ENCODE measurements at places on chromosomes 16 and 17.

- DNase-seq: no peak
Measured at GRCh38 chr16:86894925-86895324, 316.6 kb downstream of the FOXL1 start.

GRCh38 chr17:71422968-71423367, 697.9 kb upstream of the SOX9 start:
- no peak for DNase-seq

GRCh38 chr17:63634816-63635215, 12.6 kb downstream of the MAP3K3 start:
- DNase-seq: no peak

- no peak for DNase-seq
Measured at GRCh38 chr16:66300501-66300900, 66.0 kb upstream of the CDH5 start.

GRCh38 chr16:89154390-89155183, 17.0 kb upstream of the CDH15 start:
- no peak for DNase-seq

DNA sequence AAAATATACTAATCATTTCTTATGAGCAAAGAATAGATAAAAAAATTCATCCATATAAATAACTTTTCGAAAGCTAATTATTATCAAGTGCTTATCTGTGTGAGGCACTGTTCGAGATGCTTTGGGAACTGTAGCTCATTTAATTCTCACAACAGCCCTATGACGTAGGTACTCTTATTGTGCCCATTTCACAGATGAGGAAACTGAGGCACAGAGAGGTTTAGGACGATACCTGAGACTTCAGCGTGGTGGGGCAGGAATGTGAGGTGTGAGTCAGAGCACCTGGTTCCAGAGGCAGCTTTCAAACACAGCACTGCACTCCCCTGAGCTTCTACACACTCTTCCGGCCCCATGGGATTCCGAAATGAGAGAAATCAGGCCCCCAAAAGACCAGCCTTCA, 185.8 kb upstream of the HSBP1 start:
- no peak for DNase-seq

DNA sequence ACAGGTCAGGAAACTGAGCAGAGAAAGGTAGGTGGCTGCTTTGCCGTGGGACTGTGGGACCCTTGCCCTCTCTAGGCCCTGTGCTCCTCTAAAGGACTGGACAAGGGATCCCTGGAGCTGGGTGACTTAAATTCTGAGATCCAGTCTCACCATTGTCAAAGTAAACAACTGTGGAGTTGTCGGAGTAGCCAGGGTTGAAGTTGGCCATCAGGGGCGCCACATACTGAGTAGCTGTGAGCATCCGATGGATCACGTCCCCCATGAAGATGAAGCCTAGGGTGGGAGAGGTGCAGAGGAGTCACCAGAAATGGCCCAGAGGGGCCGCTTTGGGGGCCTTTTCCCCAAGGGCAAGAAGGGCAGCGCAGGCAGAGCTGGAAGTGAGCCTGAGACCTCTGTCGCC, 43.5 kb downstream of the PLXDC1 start:
- no peak for DNase-seq

GRCh38 chr17:59812139-59812538, 80.6 kb downstream of the TUBD1 start:
- no peak for DNase-seq

GRCh38 chr16:606656-607307, 16.9 kb downstream of the RAB40C start:
- no peak for DNase-seq

DNA sequence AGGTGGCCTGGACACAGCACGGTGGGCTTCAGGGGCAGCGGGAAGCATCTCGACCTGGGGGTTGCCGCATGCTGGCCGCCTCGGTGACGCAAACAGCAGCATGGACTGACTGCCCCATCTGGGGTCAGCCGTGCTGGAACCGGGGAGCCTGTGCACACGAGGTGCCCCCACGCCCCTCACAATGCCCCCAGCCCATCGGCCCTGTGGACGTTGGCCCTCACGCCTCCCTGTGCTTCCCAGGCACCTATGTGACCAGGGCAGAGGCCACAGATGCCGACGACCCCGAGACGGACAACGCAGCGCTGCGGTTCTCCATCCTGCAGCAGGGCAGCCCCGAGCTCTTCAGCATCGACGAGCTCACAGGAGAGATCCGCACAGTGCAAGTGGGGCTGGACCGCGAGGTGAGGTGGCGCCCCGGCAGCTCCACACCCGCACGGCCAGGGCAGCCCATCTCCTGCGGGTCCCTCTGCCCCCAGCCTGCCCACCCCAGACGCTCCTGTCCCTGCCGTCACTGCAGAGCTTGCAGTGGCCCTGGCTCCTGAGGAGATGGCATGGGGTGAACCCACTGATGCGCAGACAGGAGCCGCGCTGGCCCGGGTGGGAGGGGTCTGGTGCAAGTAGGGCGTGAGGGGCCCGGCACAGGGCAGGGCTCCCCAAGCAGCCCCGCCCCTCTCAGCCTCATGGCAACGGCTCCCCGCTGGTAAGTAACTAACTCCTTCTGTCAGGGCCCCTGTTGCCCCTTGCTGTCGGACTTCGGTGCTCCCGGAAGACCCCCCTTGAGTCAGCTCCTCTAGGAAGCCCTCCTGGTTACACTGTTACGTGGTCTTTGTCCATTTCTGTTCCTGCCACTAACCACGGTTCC, 13.6 kb downstream of the CDH15 start:
- no peak for DNase-seq

GRCh38 chr16:79407005-79407404, 193.5 kb downstream of the MAF start:
- DNase-seq: no peak

DNA sequence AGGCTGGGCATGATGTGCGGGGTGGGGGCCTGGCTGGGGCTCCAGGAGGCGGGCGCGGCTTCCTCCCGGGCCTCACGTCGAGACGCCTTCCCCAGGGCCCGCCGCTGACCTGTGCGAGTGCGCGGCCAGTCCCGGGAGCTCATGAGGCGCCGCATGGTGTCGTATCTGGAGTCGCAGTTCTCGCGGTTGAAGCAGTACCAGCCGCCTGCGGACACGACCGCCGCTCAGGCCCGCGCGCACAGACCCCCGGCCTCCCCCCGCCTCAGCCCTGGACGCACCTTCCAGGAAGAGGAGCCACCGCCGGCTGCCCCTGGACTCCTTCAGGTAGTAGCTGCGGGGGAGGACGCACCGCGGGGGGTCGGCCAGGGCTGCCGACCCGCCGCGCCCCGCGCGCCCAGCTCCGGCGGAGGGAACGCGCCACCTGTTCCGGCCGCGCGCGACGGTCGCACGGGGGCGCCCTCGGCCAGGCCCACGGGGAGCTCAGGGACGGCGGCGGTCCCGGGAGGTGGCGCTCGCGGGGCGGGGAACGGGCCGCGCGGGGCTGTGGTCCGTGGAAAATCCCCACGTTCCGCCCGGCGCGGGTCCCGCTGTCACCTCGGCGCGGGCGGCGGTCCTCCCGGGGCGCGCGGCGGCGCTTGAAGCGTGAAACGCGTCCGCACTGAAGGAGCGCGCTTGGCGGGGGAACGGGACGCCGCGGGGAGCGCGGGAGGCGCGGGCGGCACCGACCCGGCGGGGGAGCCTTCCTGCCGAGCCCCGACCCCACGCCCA, 1.4 kb downstream of the NOTUM start:
- DNase-seq: peak; percentile 34

DNA sequence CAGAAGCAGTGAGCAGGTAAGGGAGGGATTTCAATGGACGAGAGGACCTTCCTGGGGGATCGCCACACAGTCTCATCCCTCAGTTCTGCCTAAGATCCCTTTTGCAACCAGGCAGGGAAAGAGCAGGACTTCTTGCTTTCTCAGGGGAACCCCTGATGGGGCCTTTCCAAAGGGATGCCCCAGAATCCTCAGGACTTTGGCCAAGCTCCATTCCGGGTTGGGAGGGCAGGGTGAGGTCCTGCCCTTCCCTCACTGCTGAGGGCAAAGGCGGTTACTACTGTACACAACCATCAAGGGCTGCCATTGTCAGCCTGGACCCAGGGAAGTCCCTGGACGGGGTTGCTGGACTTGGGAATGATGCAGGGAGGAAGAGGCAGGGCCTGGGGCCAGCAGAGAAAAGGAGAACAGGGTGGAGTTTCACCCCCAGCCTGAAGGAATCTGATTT, 9.7 kb downstream of the PRR29 start:
- DNase-seq: no peak

DNA sequence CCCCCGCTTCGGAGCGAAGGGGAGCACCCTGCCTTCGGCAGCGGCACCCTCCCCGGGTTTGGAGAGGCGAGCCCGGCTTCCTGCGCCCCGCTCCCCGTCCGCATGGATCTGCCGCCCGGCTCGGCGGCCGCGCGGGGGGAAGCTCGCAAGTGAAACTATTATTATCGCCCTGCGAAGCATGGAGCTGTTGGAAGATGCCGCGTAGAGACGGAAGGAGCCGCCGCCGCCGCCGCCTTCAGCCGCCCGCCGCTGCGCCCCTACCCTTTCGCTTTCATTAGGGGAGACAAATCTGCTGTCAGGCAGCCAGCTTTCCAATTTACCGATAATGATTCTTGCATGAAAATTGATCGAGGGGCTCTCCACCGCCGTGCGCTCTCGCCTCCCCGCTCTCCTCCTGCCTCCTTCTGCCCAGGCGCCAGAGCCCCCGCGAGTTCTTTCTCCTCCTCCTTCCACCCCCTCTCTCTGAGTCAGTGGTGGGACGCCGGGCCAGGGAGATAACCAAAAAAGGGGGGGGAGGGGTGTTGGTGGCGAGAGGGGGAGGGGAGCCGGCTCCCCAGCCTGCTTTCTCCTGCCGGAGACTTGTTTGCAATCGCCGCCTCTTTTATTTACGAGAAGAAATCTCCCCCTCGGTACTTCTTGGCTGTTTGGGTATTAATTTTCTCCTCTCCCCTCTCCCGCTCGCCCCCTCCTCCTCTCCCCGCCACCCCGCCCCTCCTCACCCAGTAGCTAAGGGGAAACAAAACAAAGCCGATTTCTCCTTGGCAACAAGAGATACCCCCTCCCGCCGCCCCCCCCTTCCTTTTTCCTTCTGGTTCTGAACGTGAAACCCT, 58.0 kb upstream of the GSE1 start:
- DNase-seq: no peak

- no peak for DNase-seq
Measured at GRCh38 chr17:67531291-67531690, 154.2 kb downstream of the PITPNC1 start.

- no peak for DNase-seq
Measured at GRCh38 chr16:12260647-12261262, 284.2 kb downstream of the SNX29 start.

DNA sequence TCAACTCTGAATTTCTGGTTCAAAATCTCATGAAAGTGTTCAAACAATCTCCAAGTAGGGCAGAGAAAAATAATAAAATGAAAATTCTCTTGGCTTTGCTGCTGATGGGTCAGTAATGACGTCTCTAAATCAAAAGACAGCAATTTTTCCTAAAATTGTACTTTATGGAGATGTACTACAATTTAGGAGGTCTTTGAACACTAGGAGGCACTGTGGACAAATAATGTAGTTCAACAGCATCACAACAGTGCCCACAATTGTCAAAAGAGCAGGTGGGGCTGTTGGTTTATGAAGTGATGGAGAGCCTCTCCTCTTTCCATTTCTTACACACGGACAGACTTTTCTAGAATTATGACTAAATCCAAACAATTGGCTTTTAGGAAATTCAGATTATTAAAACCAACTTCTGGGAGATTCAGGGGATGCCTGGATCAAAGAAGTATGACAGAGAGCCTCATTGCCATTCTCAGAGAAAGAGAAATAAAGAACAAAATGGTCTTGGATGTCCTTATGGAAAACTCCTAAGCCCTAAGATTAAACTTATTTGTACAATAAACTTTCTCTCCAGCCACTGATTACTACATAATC, 23.8 kb downstream of the EZH1 start:
- no peak for DNase-seq

DNA sequence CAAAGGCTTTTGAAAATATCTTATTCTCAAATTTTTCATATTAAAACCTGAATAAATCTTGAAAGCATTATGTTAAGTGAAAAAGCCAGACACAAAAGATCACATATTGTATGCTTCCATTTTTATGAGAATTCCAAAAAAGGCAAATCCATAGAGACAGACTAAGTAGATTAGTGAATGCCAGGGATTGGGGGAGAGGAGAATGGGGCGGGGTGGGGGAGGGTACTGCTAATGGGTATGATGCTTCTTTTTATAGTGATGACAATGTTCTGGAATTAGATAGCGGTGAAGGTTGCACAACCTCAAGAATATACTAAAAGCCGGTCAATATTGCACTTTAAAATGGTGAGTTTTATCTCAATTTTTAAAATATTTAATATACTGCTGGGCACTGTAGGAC, 44.0 kb downstream of the XPO6 start:
- DNase-seq: no peak

- no peak for DNase-seq
Measured at GRCh38 chr17:63611354-63611753, 10.7 kb downstream of the TACO1 start.

GRCh38 chr16:24771779-24772157, 42.3 kb downstream of the TNRC6A start:
- no peak for DNase-seq

DNA sequence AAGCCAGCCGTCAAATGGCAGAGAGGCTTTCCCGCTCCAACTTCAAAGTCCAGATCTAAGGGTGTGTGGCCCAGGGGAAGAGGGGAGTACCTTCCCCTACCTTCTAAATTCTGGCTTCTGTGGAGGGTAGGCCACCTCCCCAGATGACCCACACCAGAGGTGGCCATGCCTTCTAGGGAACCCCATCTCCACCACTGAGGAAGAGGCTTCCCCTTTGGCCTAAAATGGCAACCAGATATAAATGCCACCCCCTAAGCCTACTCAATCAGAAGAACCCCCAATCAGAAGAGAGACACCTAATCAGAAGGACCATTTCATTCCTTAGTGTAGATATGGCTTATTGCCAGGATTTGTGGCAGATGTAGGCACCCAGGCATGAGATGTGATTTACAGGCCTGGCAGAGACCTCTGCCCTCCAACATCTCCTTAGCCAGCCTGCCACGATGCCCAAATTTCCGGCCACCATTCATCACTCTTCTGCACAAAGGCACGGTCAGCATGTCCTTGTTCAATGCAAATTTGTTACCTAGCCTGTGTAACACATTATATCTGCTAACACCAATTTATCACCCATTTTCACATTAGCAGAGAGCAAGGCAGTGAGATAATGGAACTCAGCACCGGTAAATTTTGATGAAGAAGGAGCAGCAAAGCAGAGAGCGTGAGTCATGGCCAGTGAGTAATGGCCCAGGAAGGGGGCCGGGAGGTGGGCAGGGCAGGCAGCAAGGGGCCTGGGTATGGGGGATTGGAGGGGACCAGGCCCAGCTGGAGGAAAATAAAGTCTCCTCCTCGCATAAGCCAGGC, 1.2 kb upstream of the MGAT5B start:
- peak; percentile 68 for DNase-seq

DNA sequence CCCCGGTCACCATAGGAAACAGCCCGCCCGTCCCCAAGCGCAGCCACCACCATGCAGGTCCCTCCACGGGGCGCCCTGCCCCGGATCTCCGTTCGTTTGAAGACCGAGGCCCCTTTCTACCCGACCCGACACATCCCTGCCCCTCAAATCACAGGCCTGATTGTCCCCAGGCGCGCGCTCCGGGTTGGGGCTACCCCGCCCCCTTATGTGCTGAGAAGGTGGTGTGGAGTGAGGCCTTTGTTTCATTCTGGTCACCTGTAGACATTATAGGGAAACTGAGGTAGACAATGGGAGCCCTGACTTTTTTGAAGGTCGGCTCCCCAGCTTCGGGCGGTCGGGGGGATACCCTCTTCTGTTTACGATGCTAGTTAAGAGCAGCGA, 763 bp upstream of the ACTG1 start:
- DNase-seq: no peak

All from T1000 (cell line).